SW480 (cell line): ENCODE measurements at places on chromosomes 2 and 18.

- DNase-seq: peak; percentile 79
Measured at GRCh38 chr2:74548900-74549826, 4.6 kb downstream of the LOXL3 start.

DNA sequence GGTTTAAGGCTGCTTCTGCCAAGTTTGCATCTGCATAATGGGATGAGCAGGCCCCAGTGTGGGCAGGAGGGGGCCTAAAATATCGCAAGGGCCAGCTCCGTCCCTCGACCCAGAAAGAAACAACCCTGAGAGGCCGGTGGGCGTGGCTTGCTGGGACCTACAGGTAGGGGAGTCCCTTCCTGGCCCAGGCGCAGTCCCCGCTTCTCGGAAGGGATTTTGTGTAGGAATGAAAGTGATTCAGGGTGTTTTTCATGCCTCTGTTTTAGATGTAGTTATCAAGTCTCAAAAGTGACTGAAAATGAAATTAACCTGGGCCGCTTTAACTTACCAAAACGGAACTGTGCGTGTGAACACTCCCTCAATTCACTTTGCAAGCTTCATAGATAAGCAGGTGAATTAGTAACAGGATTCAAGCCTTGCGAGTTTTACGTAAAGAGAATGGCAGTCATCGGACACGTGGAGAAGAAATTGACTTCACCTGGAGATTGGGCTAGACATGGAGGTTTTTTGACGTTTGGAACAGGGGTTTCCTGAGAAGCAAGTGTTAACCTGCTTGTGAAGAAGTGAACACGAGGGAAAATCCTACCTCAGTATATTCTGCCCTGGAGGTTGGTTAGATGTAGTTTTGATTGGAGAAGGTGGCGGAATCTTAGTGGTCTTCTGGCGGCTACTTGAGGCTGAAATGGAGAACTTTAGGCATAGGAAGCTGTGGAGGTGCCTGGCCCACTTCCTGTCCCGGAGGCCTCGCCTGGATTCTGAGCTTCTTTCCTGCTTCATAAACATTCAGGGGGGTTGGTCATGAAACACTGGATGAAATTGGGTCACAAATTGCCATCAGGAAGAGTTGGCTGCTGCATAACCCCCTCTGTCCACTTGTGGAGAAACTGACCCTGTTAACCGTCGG lies 1.7 kb downstream of the NCK2 start:
- no peak for DNase-seq

DNA sequence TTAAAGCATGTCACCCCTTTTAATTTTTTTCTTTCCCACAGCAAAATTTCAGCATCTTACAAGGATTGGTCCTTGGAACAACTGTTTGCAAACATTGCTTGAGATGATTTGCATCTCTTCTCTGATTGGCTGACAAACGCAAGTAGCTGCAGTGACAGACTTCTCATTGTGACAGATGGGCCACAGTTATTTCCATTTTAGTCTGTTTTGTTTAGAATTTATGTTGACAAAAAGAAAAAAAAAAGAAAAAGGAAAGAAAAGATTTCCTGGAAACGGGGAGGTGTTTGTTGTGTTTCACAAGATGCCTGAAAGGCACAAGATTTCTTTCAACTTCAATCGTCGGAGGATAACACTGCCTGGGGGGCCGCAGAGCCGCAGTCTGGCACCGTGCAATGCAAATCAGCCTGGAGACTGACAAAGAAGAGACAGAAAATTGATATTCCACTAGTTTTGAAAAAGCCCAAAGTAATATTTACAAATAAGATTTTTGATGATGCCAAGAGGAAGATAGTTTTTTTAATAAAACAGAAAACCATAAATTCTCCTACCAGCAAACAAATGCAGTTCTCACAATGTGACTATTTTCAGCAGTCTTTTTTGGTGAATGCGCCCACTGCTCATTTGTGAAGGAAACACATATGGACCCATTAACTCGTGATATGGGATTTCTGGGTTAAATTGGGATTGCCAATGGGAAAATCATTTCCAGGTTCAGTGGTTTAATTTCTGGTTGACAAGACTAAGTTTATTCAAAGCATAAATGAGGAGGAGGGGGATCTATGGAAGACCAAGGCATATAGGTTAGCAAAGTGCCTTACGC lies 296.2 kb upstream of the SMIM21 start:
- no peak for DNase-seq

DNA sequence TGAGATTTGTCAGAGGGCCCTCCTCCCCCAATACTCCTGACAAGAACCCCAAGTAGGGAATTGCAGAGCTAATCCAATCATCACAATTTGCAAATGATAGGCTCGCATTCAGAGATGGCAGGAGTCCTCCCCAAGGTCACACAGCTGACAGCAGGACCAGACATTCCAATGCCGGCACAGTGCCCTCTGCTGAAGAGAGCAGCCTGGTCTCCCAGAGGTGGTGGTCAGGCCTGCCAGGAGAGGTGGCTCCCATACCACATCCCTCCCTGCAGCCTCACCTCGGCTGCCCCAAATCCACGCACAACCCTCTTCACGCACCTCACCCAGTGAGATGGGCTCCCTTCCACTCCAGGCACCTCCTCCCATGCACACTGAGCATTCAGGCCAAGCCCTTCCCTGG lies 25.4 kb downstream of the EN1 start:
- DNase-seq: no peak

DNA sequence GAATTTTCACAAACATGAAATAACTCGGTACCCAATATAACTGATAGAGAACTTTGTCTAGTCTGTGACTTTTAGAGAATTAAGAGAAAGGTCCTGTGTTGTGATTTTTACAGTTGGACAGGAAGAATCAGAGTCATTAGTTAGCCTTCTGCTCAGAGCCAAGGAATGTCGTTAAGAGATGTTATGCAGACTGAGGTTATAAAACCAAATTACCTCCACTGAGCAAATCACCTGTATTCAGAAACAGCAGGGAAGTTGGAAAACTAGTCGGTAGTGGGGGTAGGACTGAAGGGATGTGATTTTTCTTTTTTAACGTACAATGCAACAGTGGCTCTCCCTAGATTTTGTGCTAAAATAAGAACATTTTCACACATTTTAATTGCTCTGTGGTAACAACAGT lies 18.5 kb downstream of the TANK start:
- no peak for DNase-seq

DNA sequence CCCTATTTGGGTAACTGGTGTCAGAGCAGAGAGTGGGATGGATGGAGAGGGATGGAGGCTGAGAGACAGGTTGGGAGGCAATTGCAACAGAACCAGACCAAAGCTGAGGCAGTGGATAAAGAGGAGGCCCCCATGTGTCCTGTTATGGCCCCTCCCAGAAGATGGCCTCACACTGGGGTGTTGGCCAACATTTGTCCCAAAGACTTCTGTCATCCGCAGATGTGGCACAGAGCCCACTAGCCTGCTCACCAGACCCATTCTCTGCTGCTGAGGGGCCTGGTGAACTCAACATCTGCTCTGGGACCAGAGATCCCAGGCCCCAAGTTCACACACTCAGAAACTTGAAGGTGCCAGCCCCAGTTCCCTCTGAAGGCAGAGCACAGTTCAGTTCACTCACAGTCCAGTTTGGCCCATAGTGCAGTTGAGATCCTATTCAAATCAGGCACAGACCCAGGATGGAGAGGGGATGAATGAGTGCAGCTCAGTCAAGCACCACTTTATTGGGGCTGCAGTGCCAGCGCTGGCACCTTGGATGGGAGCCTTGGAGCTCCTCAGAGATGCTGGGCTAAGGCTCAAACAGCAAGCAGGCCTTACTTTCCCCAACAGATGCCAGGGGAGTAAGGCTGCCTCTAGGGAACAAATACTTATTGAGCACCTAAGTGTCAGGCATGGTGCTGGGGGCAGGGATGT lies 189.2 kb downstream of the ZBTB7C start:
- DNase-seq: no peak

DNA sequence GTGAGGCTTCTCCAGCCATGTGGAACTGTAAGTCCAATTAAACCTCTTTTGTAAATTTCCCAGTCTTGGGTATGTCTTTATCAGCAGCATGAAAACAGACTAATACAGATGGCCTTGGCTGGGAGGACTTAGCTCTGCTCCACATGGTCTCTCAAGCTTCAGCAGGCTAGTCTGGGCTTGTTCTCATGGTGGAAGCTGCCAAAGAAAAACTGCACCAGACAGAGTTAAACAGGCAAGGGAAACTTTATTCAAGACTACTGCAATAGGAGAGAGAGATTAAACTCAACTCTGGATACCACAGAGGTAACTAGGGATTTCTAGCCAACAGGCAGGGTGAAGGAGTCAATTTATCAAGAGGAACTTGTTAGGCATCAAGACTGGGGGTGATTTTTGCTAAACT lies 142.1 kb downstream of the CABLES1 start:
- no peak for DNase-seq

DNA sequence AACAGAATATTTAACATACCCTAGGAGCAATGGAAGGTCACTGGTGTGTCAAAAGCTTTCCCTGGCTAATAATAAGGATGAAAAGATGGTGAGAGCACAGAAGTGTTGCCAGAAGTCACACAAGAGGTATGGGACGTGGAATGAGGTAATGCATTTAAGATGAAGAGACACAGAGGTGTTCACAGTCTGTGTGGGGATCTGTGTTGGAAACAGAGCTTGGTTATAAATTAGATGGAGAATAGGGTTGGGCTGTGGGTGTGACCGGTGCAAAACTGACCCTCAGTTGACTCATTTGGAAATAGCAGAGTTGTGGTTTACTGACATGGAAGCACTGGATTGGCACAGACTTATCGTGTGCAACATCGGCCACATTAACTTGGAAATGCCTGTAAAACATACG lies 372.5 kb downstream of the SATB2 start:
- peak; percentile 17 for DNase-seq

- no peak for DNase-seq
Measured at GRCh38 chr18:76499637-76500340, 4.7 kb upstream of the ZNF516 start.

DNA sequence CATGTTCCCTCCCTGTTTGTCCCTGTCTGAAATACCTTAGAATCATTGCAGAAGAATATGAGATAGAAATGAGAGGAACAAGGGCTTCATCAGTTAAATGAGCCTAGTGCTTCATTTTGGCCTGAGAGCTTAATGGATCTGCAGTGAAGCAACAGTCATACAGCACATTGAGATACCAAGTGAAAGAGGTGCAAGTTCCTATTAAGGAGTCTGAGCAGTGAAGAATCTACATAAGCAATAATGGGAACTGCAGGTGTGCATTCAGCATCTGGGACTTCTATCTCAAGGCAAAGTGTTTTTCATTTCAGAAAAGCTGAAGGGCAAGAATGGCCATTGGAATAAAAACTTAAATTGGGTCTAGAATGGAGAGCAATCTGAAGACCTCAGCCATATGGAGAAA lies 323.2 kb upstream of the SLC39A10 start:
- DNase-seq: no peak

- DNase-seq: peak; percentile 52
Measured at GRCh38 chr2:157055660-157056199, 201.8 kb upstream of the GALNT5 start.

DNA sequence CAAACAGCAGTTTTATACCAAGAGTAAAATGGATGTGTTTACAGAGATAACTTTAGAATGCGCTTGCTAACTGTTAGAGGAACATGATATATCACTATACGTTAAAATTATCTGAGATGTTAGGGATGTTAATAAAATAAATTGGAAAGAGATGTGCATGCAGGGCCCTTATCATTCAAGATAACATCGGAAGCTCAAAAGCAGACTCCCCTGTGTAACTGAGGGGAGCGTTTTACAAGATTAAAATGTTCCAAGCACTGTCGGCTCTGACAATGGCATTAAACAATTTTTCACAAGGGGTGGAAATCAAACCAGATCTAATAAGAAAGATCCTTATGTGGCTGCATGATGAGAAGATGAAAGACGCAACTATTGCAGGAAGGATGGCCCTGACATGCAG lies 53.3 kb upstream of the DCC start:
- DNase-seq: no peak

- no peak for DNase-seq
Measured at GRCh38 chr18:63152096-63152495, 167.5 kb downstream of the BCL2 start.

GRCh38 chr2:20596193-20596972 lies 54.5 kb downstream of the HS1BP3 start:
- DNase-seq: no peak

GRCh38 chr2:1209761-1210160 lies 203.5 kb upstream of the TPO start:
- no peak for DNase-seq

DNA sequence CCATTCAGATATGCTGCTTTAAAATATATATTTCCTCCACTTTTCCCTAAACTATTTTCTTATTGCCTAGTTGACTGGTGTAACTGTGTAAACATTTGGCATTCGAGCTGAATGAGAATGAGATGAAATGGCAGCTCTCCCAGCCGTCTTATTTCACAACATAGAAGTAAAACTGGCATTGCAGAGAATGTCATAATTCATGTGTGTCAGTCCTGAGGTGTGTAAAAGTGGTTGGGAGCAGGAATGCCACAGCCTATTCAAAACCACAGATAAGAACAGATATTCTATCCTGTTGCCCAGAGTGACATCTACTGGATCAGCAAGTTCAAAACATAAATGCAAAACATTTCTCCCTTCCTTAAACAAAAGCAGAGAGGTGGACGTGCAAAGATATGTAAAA lies 565.5 kb upstream of the CHAC2 start:
- peak; percentile 77 for DNase-seq

GRCh38 chr2:238042090-238042489 lies 18.7 kb upstream of the SCLY start:
- DNase-seq: no peak

- DNase-seq: no peak
Measured at GRCh38 chr2:69456154-69456553, 18.9 kb upstream of the NFU1 start.

GRCh38 chr2:237075749-237076599 lies 9.7 kb upstream of the COPS8 start:
- peak; percentile 71 for DNase-seq

DNA sequence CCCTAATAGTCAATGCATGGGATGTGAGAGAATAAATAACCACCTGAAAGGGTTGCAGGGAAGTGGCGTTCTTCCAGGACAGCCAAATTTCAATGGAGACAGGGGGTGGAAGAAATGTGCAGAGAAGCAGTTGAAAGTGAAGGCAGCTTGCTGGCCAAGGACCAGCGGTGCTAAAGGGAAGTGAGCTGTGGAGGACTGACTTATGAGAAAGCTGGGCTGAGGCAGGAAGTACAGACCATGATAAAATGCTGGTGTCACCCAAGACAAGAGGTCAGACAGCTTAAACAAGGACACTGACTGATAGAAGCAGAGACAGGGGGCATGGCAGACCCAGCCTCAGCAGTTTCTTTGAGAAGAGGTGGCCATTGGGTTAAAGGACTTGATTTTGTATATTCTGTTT lies 106.7 kb downstream of the DTNB start:
- DNase-seq: no peak

- DNase-seq: no peak
Measured at GRCh38 chr2:40243581-40244187, 208.2 kb downstream of the SLC8A1 start.

- DNase-seq: no peak
Measured at GRCh38 chr2:47818777-47819176, 35.8 kb downstream of the MSH6 start.

- DNase-seq: no peak
Measured at GRCh38 chr2:239240414-239240881, 160.4 kb downstream of the HDAC4 start.

DNA sequence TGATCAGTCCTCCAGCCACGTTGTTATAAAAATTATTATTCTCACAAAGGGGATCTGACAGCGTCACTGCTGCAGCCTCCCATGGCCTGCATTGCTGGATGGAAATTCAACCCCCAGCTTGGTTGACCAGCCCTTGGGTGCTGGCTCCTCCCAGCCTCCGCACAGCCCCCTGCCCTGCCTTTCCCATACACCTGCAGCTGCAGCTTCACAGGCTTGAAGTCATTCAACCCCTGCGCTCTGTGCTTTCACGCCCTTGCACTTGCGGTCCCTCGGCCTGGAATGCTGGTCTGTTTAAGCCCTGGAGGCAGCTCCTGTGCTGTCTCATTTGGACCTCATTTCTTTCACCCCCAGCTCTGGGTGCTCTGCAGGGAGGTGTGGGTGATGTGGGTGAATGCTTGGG lies 860 bp upstream of the CD8A start:
- no peak for DNase-seq
